ENCODE measurements at places on chromosomes 12 and 14. TPM values are rescaled to one million over a fixed set of nuclear protein-coding genes. Genes with fewer than 3 reads are reported as not detected.

GRCh38 chr14:77458249-77458950 is 507 bp downstream of the AHSA1 start:
- H3K27me3 ChIP-seq, result no peaks in the 10 kb centered on the region
- peak; percentile 75 for DNase-seq
- H3K27ac ChIP-seq, result peak overlapping the region; percentile 86
- peaks cover 7% of the 10 kb centered on the region for H3K36me3 ChIP-seq
- peak overlapping the region; percentile 68 for H3K4me3 ChIP-seq

GRCh38 chr12:104546575-104546974 is 89.8 kb downstream of the CHST11 start:
- H3K27ac ChIP-seq, result no peak overlapping the region
- no peaks in the 10 kb centered on the region for H3K4me1 ChIP-seq
- H3K4me3 ChIP-seq, result no peak overlapping the region
- H3K36me3 ChIP-seq, result no peaks in the 10 kb centered on the region
- H3K27me3 ChIP-seq, result peaks cover 2% of the 10 kb centered on the region

DNA sequence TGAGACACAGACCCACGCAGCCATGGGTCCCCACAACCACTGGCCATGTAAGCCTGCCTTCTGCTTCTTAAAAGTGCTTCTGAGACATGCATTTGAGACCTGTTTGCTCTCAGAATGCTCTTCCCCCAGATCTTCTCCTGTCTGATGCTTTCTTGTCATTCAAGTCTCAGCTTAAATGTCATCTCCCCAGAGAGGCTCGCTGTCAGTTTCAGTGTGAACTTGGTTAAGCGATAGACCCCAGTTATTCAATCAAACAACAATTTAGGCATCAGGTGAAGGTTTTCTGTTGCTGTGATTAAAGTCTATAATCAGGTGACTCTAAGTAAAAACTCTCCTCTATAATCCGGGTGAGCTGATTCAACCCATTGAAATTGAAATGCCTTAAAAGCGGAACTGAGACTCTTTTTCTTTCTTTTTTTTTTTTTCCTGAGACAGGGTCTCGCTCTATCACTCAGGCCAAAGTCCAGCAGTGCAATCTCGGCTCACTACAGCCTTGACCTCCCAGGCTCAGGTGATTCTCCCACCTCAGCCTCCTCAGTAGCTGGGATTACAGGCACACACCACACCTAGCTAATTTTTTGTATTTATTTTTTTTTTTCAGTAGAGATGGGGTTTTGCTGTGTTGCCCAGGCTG is 123.4 kb downstream of the KSR2 start:
- H3K4me1 ChIP-seq, result no peaks in the 10 kb centered on the region
- H3K27ac ChIP-seq, result no peak overlapping the region
- DNase-seq, result no peak
- H3K36me3 ChIP-seq, result no peaks in the 10 kb centered on the region
- no peak overlapping the region for H3K4me3 ChIP-seq

- H3K27ac ChIP-seq, result no peak overlapping the region
- no peaks in the 10 kb centered on the region for H3K36me3 ChIP-seq
- no peak for DNase-seq
Measured at GRCh38 chr14:81234278-81234677, 13.5 kb upstream of the GTF2A1 start.

DNA sequence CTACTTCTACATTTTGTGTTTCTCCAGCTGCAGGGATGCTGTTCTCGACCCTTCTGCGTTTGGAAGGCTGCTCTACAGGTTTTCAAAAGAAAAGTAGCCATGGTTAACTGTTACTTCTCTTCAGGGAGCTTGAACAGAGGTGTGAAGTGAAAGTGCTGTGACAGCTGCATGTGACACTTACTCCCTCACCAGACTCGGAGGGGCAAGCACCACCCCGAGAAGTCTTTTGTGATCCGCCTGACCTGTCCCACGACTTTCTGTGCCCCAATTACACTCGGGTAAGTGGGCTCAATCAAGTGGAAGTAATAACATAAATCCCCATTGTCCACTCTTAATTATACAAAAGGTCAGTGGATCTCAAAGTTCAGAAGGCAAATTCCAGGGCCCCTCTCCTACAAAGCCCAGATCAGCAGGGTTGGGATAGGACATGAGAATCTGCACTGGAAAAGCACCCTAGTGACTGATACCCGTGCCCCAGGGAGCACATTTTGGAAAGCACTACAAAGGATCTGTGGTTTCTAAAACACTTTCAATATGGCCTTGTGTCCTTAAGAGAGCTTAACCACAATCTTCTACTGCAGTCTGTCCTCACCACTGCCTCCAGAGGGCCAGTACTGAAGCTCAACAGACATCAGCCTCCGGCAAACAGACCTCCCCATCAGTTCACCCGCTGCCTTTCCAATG is 11.5 kb downstream of the FICD start:
- peaks cover 76% of the 10 kb centered on the region for H3K36me3 ChIP-seq
- DNase-seq, result no peak
- H3K4me1 ChIP-seq, result no peaks in the 10 kb centered on the region
- H3K27ac ChIP-seq, result no peak overlapping the region

DNA sequence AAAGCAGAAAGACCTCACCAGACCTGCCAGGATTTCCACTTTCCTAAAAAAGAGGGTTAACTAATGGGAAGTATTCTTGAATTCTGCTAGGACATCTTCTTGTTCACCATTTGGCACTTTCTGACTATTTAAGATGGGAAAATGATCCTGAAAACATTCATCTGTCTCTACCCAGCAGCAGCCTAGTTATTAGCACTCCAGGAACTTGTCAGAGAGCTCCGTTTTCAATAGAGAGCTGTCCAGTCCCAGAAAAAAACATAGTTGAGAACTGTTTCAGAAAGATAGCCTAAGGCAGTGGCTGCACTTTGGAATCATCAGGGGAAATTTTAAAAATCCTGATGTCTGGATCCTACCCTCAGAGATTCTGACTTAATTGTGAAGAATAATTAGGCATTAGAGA is 22.1 kb upstream of the CEP83 start:
- no peaks in the 10 kb centered on the region for H3K27me3 ChIP-seq
- no peak overlapping the region for H3K27ac ChIP-seq
- H3K36me3 ChIP-seq, result no peaks in the 10 kb centered on the region
- H3K4me3 ChIP-seq, result no peak overlapping the region

DNA sequence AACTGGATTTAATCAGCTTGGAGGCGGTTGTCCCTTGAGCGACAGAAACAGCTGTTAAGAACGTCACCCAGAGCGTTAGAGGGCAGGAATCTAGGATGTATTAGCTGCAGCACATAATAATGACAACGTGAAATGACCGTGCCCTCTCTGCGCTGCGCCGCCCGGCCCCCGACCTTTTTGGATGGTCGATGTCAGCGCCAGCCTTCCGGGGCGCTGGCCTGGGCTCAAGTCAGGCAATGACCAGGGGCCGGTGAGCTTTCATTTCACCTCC is 427 bp upstream of the TMEM120B start:
- H3K27ac ChIP-seq, result peak overlapping the region; percentile 96
- no peaks in the 10 kb centered on the region for H3K36me3 ChIP-seq
- H3K27me3 ChIP-seq, result no peaks in the 10 kb centered on the region

DNA sequence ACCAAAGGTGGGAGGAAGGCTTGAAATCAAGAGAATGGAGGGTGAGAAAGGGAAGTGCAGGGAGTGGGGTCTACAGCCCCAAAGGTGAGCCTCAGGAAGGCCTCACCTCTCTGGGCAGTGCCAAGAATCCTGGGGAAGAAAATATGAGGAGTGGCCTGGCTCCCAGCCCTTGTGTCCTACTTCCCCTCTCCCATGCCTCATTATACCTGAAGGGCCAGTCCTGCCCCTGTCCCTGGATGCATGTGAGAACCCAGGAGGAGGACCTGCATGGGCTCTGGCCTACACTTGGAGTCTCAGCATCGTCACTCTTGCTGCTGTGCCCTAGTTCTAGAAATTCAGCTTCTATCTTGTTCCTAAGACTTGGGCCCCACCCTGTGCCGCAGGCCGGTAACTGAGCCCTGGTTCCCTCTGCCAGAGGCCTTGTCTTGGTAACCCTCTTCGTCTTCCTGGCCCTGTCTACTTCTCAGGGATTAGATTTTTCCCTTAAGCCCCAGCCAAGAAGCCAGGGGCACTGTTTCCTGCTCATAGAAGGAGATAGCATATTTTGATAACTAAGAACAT is 10.9 kb upstream of the MYH7 start:
- H3K27ac ChIP-seq, result no peak overlapping the region
- H3K36me3 ChIP-seq, result no peaks in the 10 kb centered on the region
- H3K4me3 ChIP-seq, result no peak overlapping the region
- peak; percentile 32 for DNase-seq
- H3K4me1 ChIP-seq, result no peaks in the 10 kb centered on the region

DNA sequence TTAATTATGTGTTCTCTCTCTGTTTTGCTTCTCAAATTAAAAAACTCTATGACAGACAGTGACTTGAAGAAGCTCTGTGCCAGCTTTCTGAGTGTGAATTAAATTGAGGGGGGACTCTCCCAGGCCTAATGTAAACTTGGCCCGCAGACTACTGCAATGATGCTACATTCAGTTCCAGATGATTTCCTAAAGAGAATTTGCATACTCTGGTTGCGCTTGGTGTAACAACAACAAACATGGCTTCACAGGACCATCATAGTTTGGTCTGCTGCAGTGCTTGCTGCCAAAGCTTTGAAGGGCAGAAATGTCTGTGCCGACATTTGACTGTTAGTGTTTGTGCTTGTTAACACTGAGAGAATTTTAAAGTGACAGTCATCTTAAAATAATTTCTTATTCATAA is 25.0 kb downstream of the CFAP54 start:
- H3K4me3 ChIP-seq, result no peak overlapping the region
- H3K4me1 ChIP-seq, result peaks cover 2% of the 10 kb centered on the region
- H3K27ac ChIP-seq, result no peak overlapping the region
- DNase-seq, result no peak
- H3K27me3 ChIP-seq, result no peaks in the 10 kb centered on the region

DNA sequence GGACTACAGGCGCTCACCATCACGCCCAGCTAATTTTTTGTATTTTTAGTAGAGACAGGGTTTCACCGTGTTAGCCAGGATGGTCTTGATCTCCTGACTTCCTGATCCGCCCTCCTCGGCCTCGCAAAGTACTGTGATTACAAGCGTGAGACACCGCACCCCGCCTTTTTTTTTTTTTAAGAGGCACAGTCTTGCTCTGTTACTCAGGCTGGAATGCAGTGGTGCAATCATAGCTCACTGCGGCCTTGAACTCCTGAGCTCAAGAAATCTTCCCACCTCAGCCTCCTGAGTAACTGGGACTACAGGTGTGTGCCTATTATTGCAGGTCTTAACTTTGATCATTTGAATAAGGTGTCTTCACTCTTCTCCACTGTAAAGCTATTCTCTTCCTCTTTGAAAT is 5.3 kb upstream of the GLTP start:
- H3K27ac ChIP-seq, result no peak overlapping the region
- no peak overlapping the region for H3K4me3 ChIP-seq
- no peaks in the 10 kb centered on the region for H3K36me3 ChIP-seq

DNA sequence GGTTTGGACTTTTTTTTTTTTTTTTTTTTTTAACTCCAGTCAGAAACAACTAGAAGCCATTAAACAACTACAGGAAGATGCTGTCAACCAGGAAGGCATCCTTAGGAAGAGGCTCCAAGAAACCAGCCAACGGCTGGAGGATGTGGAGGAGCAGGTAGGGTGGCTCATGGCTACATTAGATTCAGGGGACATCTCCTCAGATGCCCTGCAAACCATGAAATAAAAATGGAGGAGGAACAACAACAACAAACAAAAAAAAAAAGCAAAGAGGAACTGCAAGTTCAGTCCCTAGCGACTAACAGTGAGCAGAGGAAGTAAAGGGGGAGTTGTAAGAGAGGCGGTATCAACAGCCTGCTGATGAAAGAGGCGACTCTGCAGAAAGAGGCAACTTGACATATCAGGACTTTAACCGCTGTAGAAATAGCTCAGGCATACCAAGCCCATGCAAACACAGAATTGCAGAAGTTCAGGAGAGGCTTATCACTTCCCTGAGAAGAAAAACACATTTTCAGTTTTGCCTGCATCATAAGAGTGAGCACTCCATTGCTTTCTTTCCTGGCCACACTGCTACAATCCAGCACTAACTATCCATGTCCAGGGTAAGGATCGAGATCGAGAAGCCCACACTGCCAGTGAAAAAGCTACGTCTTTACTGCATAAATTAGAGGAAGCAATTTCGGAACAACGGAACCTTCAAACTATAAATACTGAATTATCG is 103.5 kb upstream of the BCAT1 start:
- H3K4me1 ChIP-seq, result peaks cover 4% of the 10 kb centered on the region
- no peaks in the 10 kb centered on the region for H3K27me3 ChIP-seq
- peak overlapping the region; percentile 22 for H3K4me3 ChIP-seq
- peak overlapping the region; percentile 81 for H3K27ac ChIP-seq

- H3K27ac ChIP-seq, result no peak overlapping the region
- no peak overlapping the region for H3K4me3 ChIP-seq
- no peaks in the 10 kb centered on the region for H3K36me3 ChIP-seq
- no peaks in the 10 kb centered on the region for H3K27me3 ChIP-seq
- no peaks in the 10 kb centered on the region for H3K4me1 ChIP-seq
Measured at GRCh38 chr14:80134321-80134720, 77.0 kb downstream of the DIO2 start.

- no peaks in the 10 kb centered on the region for H3K36me3 ChIP-seq
- H3K27me3 ChIP-seq, result no peaks in the 10 kb centered on the region
- DNase-seq, result no peak
- no peak overlapping the region for H3K4me3 ChIP-seq
Measured at GRCh38 chr12:131675126-131676080, 35.5 kb upstream of the SFSWAP start.

- DNase-seq, result no peak
- no peaks in the 10 kb centered on the region for H3K4me1 ChIP-seq
- no peaks in the 10 kb centered on the region for H3K36me3 ChIP-seq
Measured at GRCh38 chr12:132300789-132301722, 28.3 kb downstream of the GALNT9 start.

GRCh38 chr14:22737052-22737451 is 29.4 kb upstream of the OXA1L start:
- DNase-seq, result no peak
- no peaks in the 10 kb centered on the region for H3K27me3 ChIP-seq
- H3K4me1 ChIP-seq, result no peaks in the 10 kb centered on the region
- H3K36me3 ChIP-seq, result no peaks in the 10 kb centered on the region
- H3K27ac ChIP-seq, result no peak overlapping the region

DNA sequence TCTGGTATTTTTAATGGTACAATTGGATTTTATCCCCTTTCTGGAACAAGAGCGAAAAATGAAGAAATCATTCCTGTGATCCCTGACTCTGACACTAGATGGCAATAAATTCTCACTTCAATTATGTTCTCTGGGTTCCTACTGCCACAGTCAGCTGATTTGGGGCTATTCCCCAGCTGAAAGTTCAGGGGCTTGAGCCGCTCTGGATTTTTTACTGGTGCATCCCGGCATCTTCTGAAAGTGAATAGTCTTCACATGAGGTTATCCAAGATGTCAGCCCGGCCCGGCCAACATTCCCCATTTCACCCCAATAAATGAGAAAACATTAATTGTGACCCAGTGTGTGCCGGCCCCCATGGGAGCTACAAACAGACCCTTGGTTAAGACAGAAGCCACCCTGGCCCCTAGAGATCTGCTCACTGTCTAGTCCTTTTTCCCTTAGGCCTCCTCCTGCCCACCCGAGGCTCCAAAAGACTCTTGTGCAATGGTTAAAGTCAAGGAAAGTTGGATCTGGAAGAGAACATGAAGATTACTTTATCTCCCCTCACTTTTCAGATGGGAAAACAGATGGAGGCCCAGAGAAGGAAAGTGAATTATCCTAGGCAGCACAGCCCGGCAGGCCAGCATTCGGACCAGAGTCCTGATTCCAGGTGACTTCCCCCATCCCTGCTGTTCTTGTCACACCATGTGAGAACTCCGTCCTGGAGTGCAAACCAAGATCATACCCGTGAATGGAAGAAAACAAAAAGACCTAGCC is 20.8 kb downstream of the CKAP4 start:
- no peak overlapping the region for H3K4me3 ChIP-seq
- no peak for DNase-seq
- H3K27ac ChIP-seq, result no peak overlapping the region

PLD4 gene
- polyA plus RNA-seq, result 0.31 TPM

POTEM gene
- polyA plus RNA-seq, result not detected

DDN gene
- polyA plus RNA-seq, result not detected

ZC2HC1C gene
- polyA plus RNA-seq, result 3.4 TPM

Data from liver (tissue), 10 donors.